ENCODE measurements at places on chromosomes 12 and 14.

GRCh38 chr12:102064476-102064875, 2.7 kb upstream of the WASHC3 start:
- no peak for DNase-seq

GRCh38 chr12:107415834-107416233, 269.8 kb upstream of the PWP1 start:
- DNase-seq, result no peak

- no peak for DNase-seq
Observed at GRCh38 chr14:75829316-75829715, 152.5 kb downstream of the TGFB3 start.

- no peak for DNase-seq
Observed at GRCh38 chr12:13562915-13563742, 366.6 kb downstream of the EMP1 start.

- DNase-seq, result no peak
Observed at GRCh38 chr12:115885040-115885690, 392.3 kb downstream of the MED13L start.
